Mammary epithelial cell (primary cell): ENCODE measurements at places on chromosomes 1 and 21.

GRCh38 chr21:25965951-25966707 lies 204.4 kb downstream of the APP start:
- no peak for DNase-seq

- DNase-seq, result no peak
Observed at GRCh38 chr1:109252893-109253802, 3.8 kb downstream of the CELSR2 start.

GRCh38 chr1:53462193-53462592 lies 3.0 kb downstream of the DMRTB1 start:
- no peak for DNase-seq

DNA sequence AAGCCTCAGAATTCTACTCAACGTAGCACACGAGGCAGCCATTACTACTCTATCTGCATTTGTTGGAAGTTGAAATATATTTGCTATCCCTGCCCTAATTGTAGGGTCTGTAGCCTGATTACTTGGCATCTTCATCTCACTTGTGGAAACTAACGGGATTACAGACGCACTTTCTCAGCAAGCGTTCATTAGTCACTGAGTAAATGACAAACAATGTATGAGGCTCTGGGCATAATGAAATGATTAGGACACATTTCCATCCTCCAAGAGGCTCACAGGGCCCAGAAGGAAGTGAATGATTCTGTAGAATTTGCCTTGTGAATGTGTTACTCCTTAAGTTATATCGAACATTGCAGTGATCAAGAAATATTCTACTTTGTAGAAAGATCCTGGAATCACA lies 78.1 kb downstream of the KIF26B start:
- DNase-seq, result no peak

- no peak for DNase-seq
Observed at GRCh38 chr1:91819038-91819788, 66.7 kb downstream of the TGFBR3 start.

GRCh38 chr1:145845514-145846161 lies at the start of gene NUDT17:
Gene NUDT17 (plus strand): TSS chr1:145845630. CDS start chr1:145845641, 11 bp downstream.
- peak; percentile 53 for DNase-seq

GRCh38 chr21:18743531-18743930 lies 339.9 kb upstream of the TMPRSS15 start:
- no peak for DNase-seq
